Mononuclear cell (primary cell): ENCODE measurements at places on chromosomes 13 and 19. TPM values are rescaled to one million over a fixed set of nuclear protein-coding genes. Genes with fewer than 3 reads are reported as not detected.

Gene LRRC63
- 0.21 TPM for total RNA-seq

Gene HOMER3
- 18.9 TPM for total RNA-seq

Gene KLK14
- total RNA-seq, result 0.10 TPM

Gene SMIM44
- total RNA-seq, result not detected

Gene PRODH2
- total RNA-seq, result not detected

Gene CGB5
- not detected for total RNA-seq

Gene IGFL1
- not detected for total RNA-seq
